Stimulated activated CD4-positive, alpha-beta T cell treated with anti-CD3 and anti-CD28 coated beads, Interleukin-1b, Interleukin-23, amount 100 ng/mL, for 1 hour (primary cell): ENCODE measurements at places on chromosomes 12 and 14.

- no peak for DNase-seq
Observed at GRCh38 chr12:103640410-103640809, 53.3 kb downstream of the STAB2 start.

GRCh38 chr14:93269341-93270068, 62.4 kb downstream of the UBR7 start:
- no peak for DNase-seq

- DNase-seq, result no peak
Observed at GRCh38 chr12:40393026-40393425, 168.2 kb downstream of the LRRK2 start.

DNA sequence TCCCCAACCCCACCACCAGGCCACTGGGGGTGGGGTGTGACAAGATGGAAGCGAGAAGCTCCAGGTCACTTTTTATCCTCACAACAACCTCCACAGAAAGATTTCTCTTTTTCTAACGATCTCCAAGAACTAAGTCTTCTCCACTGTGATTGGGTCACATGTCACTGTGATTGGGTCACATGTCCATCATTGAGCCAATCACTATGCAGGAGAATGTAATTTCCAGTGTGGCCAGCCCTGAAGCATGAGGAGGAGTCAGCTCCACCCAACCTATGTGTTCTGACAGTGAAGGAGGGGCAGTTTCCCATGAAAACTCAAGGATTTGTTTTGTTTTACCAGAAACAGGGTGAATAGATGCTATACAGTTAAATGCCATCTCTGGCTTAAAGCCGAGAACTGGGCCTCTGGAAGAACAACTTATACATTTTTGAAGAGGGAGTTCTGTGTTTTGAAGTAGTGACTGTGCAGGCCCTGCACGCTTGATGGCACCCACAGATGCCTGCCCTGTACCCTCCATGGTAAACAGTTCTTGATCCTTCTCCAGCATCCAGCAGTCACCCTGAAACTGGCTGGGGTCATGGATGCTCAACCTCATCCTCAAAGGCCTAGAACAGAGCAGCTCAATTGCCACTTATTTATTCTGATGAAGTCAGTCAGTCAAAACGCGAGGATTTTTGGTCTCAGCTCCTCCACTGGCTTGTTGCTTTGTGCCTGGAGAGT, 180.4 kb upstream of the BMP4 start:
- DNase-seq, result no peak

GRCh38 chr14:92960706-92961566, 38.0 kb downstream of the CHGA start:
- DNase-seq, result no peak

GRCh38 chr12:89098441-89099112, 253.7 kb downstream of the DUSP6 start:
- DNase-seq, result no peak

- DNase-seq, result no peak
Observed at GRCh38 chr14:94313991-94314655, 9.0 kb downstream of the SERPINA6 start.

GRCh38 chr14:57297852-57298251, 29.1 kb downstream of the AP5M1 start:
- no peak for DNase-seq

GRCh38 chr14:32430326-32430725, 101.2 kb downstream of the AKAP6 start:
- no peak for DNase-seq

DNA sequence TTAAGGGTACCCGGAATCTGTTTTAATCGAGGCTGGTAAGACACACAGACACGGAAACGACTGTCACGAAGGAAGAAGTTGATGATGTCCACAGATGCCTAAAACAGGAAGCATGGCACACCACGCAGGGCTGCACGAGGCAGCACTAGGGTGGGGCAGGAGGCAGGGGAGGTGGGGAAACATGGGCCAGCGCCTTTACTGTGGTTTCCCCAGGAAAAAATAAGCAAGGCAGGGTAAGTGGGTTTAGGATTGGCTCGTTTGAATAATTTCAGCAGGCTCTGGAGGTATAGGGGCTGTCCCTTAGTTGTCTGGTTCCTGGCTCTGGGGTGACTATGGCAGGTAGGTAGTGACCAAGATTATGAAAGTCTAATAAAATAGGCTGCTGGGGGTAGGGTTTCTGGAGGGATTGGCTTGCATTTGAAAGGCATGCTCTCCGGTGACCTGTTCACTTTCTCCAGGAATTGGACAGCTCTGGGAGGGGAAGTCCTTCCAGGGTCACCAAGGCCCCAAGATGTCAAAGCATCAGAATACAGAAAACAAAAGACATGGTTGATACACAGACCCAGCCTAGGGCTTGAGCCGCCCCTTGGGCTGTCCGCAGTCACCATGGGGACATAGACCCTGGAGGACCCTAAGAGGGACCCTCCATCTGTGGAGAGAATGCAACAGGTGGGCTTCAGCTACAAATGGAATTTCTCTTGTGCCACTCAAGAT, 35.3 kb downstream of the MAP1LC3B2 start:
- no peak for DNase-seq

- DNase-seq, result no peak
Observed at GRCh38 chr14:101738703-101739320, 22.7 kb upstream of the PPP2R5C start.

DNA sequence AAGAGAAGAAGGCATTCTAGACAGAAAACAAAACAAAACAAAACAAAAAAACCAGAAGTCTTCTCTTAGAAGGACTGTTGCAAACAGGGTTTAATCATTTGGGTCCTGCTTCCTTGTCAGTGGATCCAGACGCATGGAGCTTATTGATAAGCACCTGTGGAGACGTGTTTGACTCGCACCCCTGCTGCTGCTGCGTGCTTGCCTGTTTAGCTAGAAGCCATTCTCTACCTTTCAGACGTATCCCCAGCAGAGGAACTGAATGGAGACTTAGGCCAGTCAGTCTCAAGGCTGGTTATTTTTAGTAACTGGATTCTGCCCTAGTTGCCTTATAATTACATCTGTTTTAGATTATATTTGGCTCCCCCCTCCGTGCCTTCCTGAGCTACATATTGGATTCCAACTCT, 186.1 kb upstream of the EEA1 start:
- DNase-seq, result no peak

- no peak for DNase-seq
Observed at GRCh38 chr14:30196861-30197260, 269.2 kb upstream of the PRKD1 start.

DNA sequence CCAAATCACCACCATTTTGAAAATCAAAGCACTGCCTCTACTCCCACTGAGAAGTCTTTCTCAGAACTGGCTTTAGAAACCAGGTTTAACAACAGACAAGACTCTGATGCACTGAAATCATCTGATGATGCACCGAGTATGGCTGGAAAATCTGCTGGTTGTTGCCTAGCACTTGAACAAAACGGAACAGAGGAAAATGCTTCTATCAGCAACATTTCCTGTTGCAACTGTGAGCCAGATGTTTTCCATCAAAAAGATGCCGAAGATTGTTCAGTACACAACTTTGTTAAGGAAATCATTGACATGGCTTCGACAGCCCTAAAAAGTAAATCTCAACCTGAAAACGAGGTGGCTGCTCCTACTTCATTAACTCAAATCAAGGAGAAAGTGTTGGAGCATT, 115.0 kb upstream of the NPAS3 start:
- DNase-seq, result no peak
